ENCODE measurements at places on chromosomes 5 and 9.

DNA sequence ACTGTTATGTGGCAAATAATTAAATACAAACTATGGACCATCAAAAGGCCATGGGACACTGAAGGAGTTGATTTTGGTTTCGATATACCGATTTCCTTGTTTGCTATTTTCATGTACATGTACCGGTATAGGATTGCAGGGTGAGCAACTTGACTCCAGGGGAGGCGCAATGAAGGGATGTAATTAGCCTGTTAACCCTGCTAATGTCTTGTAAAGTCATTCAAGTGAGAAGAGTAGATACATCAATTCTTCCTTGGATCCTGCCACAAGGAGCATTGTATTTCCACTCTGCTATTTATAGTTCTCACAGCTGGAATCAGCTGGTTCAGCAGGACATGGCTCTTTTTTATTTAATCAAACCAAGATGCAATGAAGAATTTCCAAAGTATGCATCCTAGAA lies 102.0 kb downstream of the STK32A start:
- no peak for DNase-seq

GRCh38 chr9:112479221-112479620 lies 7.4 kb upstream of the KIAA1958 start:
- DNase-seq = no peak

DNA sequence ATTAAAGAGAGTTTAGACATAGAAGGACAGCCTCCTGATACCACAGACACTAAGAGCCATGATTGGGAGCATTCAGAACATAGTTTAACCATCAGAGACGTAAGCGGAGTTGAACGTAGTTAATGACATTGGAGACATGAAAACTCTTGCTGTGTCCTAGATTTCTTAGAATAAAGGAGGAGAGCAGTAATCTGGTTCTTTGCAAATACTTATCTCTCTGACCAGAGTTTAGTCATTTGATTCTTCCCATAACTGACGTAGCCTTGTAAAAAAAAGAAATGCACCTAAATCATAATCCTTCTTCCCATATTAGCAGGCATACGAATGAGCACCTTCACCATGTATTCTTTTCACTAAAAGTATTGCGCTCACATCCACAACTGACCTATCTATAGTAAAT lies 433.3 kb upstream of the SMC2 start:
- no peak for DNase-seq

- no peak for DNase-seq
Observed at GRCh38 chr5:15799014-15799413, 299.0 kb downstream of the FBXL7 start.

DNA sequence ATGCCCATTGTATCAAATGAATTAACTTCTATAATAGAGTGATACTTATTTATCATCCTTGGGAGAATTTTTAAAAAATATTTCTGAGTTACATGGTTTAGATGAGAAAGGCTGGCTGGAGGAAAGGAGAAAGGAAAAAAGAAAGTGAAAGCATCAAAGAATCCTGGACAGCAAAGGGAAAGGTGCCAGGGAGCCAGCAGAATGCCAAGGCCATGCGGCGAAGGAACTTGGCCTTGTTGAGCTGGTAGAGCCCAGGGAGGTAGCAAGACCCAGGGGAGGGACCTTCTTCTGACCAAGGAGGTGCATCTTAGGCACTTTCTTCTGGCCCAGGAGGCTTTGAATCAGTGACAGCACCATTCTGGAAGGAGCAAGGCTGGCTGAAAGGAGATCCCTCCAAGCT lies 240.5 kb downstream of the ENC1 start:
- DNase-seq = no peak

GRCh38 chr9:83197591-83197990 lies 134.6 kb upstream of the RASEF start:
- DNase-seq = no peak

- DNase-seq = no peak
Observed at GRCh38 chr9:127065592-127065991, 56.8 kb downstream of the ANGPTL2 start.

DNA sequence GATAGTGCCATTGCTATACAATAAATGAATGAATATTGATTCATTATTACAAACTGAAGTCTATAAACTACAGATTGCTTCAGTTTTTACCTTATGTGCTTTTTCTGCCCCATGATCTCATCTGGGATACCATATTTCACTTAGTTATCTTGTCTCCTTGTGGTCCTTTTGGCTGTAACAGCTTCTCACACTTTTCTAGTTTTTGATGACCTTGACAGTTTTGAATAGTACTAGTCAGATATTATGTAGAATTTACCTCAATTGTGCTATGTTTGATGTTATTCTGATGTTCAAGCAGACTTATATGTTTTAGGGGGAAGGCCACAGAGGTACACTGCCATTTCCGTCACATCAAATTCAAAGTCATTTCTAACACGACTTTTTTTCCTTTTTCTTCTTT lies 2364.3 kb upstream of the ACO1 start:
- DNase-seq = no peak

DNA sequence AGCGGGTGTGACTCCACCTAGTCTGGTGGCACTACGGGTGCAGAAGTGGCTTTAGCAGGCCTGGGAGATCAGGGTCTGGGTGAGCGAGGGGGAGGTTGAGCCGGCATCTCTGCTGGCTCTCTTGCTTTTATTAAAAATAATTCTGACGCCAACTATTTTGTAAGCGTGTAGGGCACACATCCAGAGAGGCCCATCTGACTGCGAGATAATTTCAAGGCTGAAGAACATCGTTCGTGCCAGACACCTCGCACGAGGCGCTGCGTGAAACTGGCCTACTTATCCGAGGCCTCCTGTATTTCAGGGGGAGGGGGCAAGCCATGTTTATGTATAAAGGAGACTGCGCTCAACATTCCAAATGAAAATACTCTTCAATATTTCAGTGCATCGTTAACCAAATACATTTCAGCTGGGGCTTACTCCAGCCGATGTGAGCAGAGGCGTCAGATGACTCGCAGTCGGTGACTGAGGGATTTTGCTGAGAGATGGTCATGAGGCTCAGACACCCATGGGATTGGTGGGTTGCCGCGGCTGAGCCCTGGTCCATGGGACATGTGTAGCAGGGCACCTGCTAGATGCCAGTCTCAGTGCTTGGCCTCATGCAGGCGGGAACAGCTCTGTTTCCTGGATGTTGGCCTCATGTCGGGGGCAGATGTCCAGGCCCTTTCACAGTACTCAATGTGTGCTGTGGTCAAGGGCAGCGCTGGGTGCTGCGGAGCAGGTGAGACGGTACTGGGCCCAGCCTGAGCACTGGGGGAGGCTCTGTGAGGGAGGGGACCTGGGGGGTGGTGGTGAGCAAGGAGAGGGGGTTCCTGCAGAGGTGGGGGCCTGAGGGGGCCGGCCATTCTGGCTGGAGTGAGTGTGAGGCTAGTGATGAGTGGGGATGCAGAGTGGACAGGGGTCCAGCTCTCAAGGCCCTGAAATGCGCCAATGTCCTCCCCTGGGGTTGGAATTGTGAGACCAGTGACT lies 201.5 kb downstream of the DAB2IP start:
- DNase-seq = no peak

GRCh38 chr5:19406576-19407365 lies 581.2 kb downstream of the CDH18 start:
- DNase-seq = no peak

GRCh38 chr5:173835131-173835530 lies 53.0 kb upstream of the CPEB4 start:
- no peak for DNase-seq

GRCh38 chr5:124466011-124466410 lies 280.4 kb downstream of the ZNF608 start:
- no peak for DNase-seq

- DNase-seq = no peak
Observed at GRCh38 chr9:93248386-93249040, 64.6 kb downstream of the WNK2 start.

DNA sequence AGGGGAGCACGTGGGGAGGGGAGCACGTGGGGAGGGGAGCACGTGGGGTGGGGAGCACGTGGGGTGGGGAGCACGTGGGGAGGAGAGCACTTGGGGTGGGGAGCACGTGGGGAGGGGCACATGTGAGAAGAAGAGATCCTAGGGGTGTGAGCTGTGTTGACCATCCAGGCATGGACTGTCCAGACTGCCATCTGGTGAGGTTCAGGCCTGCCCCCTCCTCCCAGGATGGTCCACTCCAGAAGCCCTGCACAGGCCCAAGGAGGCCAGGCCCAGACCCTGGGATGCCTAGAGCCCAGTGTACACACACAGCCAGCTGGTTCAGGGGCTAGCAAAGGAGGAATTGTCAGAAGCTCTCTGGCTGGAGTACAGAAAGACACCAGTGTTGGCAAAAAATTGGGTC lies 2.3 kb downstream of the SNAPC4 start:
- DNase-seq = no peak

- no peak for DNase-seq
Observed at GRCh38 chr5:119329666-119330065, 26.2 kb upstream of the TNFAIP8 start.

DNA sequence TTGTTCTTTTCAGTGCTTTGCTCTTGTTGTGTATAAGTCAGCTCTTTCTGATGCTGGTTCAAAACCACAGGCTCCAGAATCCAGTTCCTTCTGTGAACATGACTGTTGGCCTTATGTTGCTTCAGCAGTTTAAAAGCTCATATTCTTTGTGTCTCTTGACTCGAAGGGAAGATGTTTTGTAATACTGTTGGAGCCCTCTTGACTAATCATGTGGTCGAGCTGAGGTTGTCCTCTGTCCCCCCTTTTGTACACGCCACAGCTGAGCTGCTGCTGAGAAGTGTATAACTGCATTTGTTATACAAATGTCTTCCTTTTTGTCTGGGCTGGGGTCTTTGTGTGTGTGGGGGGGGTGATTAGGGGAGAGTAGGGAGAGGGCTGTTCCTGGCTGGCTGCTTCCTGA lies 35.8 kb downstream of the SLC36A1 start:
- DNase-seq = no peak

- no peak for DNase-seq
Observed at GRCh38 chr9:14585730-14586473, 107.3 kb downstream of the ZDHHC21 start.

DNA sequence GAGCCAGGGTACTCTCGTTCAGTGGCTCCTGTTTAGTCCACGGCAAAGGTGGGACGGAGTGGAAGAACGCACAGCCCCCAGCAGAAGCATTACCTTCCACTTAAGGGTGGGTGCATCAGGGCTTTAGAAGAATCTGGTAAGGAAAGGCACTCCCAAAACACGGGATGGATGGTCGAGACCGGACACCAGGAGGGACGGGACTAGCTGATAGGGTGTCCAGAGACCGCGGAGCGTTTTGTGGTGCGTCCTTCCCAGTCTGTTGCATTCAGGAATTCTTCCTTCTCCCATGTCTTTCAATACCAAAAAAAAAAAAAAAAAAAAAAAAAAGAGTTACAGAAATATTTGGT lies 545 bp upstream of the CTSV start:
- peak; percentile 10 for DNase-seq

GRCh38 chr9:131668439-131669268 lies 71.2 kb downstream of the RAPGEF1 start:
- DNase-seq = peak; percentile 64

- DNase-seq = no peak
Observed at GRCh38 chr9:18699764-18700163, 225.8 kb downstream of the ADAMTSL1 start.

DNA sequence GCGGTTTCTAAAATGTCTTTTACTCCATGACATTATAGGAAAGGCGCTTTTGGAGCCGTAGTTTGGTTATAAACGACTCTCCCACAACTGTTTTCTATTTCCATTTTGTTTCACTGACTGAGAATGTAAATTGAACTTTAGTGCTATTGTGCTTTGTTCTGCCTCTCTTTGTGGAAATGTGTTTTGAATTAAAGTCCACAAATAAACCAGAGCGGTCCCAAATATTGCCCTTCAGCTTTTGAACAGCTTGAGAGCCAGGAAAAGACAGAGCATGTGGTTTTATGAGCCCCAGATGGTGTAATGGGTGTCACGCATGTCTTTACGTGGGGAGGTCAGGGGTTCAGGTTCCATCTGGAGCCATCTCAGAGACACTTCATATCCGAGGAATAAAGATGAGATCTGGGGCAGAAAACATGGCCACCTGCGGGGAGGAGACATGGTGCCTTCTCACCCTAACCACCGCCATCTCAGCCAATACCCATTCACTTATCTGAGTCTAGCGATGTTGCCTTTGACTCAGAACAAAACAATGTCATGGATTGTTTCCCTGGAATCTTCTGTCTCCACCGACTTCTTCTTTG lies 42.5 kb upstream of the ROR2 start:
- DNase-seq = no peak

GRCh38 chr9:92535940-92536850 lies at the start of gene ECM2:
ECM2 (minus strand) TSS chr9:92535990; CDS start chr9:92522866, 13,124 bp downstream.
- no peak for DNase-seq

DNA sequence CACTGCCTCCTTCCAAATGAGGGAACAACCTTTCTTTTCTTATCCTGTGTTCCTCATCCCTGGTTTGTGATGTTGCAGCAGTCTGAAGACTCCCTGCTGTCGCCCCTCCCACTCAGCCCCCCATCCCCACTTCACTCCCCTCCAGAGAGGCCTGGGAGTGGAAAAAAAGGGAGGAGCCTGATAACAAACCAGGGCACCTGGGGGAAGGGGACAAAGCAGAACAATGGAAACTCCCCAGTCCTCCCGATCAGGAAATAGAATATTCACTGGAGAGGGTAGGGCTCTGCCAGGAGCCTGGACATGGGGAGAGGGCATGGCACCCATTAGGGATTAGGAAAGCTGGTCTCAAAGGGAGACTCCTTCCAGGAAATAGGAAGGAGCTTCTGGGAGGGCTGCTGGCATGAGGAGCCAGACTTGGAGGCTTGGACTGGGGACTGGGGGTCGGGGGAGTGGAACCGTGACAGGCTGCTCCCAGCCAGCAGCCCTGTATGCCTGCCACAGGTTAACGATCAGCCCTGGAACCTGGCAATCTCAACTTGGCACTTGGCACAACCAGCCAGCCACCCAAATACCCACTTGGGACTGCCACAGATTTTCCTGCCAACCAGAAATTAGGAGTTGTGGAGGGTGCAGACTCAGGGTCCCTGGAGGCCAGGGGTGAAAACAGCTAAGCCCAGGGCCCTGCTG lies 20.0 kb downstream of the PCDH1 start:
- no peak for DNase-seq

DNA sequence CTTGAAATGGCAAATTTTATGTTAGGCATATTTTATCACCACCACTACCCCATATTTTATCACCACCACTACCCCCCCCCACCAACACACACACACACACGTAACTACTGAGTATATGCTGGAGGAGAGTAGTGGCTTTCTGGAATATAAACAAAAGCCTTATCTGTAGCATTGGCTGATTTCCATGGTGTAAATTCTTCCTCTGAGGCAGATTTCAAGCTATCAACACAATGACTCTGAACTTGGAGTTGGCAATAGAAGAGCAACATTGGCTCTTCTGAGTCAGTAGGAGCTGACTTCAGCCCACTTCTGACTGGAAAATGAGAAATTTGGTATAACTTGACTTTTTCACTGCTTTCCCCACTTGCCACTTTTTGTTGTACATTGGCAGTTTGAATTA lies 143.0 kb downstream of the CAVIN4 start:
- no peak for DNase-seq

- DNase-seq = no peak
Observed at GRCh38 chr5:138354387-138354786, 1.9 kb downstream of the KDM3B start.

Data from germinal center (tissue), 1 donor.